Stimulated activated memory B cell treated with anti-CD40 and anti-IgM and Interleukin-4, amounts not matched to agents 10 μg/mL and 1 μg/mL and 100 μg/mL, for 72 hours (primary cell): ENCODE measurements at places on chromosomes 4 and X.

GRCh38 chrX:83416273-83416672 lies 91.8 kb upstream of the POU3F4 start:
- ATAC-seq: no peak

- ATAC-seq: no peak
These were observed 74.4 kb downstream of the ARHGEF38 start for GRCh38 chr4:105626846-105627245.

- ATAC-seq: no peak
These were observed 130.1 kb upstream of the TECRL start for GRCh38 chr4:64539234-64539849.

DNA sequence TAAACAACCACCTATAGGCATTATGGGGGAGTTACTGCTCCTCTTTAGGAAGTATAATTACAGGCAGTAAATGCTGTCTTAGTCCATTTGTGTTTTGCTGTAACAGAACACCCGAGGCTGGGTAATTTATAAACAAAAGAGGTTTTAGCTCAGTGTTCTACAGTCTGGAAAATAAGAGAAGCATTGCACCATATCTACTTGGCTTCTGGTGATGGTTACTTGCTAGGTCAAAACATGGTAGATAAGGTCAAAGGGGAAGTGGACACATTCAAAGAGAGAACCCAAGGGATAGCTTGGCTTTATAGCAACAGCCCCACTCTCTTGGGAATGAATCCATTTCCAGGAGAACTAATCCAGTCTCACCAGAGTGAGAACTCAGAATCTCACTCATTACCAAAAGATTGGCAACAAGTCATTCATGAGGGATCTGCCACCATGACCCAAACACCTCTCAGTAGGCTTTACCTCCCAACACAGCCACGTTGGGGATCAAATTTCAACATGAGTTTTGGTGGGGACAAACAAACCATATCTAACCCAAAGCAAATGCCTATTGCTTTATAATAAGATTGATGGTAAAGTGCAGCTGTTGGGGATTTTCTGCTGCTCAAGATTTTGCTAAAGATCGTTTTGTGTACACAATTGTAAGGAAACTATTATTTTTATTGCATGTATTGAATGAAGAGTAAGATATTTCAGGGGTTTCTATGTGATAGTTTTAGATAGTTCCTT lies 32.6 kb downstream of the STAG2 start:
- no peak for ATAC-seq

- no peak for ATAC-seq
These were observed 165.3 kb upstream of the LEF1 start for GRCh38 chr4:108334031-108334430.

- no peak for ATAC-seq
These were observed 39.4 kb upstream of the DCK start for GRCh38 chr4:70954032-70954431.

DNA sequence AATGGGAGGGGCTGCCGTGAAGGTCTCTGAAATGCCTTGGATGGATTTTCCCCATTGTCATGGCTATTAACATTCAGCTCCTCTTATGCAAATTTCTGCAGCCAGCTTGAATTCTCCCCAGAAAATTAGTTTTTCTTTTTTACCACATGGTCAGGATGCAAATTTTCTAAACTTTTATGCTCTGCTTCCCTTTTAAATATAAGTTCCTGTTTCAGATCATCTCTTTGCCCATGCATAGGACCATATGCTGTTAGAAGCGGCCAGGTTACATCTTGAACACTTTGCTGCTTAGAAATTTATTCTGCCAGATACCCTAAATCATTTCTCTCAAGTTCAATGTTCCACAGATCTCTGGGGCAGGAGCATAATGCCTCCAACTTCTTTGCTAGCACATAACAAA lies 13.8 kb upstream of the CLDN34 start:
- ATAC-seq: no peak

DNA sequence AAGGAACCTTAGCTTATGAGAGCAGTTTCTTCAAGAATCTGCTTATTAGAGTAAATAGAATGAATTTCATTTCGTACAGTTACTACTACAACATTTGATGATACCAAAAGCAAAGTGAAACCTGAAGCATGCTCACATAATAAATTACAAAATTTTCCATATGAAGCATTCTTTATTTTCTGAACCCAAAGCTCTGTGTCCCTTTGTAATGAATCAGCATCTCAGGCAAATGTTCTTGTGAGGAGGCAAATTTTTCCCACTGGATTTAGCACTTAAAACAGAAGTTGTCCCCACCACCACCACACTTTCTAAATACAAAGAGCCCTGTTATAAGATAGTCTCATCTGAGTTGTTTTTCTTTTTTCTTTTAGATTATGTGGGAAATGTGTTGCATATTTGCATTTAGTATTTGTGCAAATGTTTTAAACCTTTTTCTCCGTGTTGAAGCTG lies 70.7 kb upstream of the NFKB1 start:
- ATAC-seq: no peak

DNA sequence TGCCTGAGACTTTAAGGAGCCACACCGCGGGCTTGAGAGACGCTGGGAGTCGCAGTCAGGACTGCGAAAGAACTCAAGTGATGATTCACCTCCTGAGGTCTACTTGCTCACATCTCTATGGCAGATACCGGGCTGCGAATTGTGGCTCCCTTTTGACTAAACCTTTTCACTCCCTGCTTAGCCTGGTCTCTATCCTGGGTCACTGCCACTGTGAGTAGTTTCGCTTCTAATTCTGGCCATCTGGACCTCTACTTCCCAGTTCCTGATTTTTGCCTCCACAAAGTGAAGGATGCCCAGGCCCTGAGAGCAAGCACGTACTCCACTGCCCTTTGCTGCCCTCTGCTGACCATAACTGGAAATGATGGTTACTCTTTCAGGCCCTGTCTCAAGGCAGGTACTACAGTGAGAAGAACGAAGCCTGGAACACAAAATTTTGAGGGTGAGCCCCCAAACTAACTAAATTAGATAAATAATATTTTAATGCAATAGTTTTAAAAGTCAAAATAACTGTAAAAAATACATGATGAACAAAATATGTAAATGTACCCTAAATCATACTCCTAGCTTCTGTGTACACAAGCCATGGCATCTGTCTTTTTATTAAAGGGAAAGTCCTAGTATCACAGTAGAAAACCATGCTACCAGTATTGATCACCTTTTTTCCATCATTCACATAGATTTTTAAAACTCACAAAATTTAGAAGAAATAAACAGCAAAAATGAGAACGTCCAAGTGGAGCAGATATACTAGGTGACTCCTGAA lies 16.7 kb downstream of the MAD2L1 start:
- ATAC-seq: peak; percentile 87

DNA sequence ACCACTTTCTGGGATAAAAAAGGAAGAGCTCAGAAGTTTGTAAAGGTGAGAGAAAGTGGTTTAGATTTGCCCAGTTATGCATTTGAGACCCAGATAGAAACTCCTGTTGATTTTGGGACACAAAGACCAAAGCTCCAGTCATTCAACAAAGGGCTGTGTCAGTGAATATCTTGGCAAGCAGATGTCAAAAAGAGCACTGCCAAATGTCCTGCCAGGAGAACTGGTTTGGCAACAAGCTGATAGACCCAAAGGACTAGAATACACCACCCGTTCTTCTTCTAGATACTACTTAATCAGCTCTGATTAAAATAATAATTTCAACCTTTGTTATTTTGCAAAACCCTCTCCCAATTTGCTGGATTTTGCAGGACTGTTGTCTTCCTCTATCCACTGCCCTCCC lies 121.4 kb downstream of the NHS start:
- ATAC-seq: no peak

DNA sequence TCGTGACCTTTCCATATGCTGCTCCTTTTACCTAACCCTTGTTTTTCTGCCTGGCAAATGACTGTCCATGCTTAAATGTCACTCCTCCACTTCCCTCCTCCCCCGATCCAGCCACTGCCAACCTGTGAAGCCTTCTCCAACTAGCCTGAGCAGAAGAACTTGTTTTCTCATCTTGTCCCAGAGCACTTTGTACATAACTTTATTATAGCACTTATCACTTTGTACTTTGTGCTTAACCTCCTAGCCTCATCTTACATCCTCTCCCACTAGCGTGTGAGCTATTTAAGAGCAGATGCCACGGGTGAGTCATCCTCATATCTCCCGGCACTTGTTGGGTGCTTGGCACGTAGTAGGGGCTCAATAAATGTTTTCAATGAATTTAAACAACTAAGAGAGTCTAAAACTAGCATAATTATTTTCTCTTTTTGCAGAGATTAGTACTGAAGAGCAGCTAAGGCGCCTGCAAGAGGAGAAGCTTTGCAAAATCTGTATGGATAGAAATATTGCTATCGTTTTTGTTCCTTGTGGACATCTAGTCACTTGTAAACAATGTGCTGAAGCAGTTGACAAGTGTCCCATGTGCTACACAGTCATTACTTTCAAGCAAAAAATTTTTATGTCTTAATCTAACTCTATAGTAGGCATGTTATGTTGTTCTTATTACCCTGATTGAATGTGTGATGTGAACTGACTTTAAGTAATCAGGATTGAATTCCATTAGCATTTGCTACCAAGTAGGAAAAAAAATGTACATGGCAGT lies 46.9 kb downstream of the XIAP start:
- no peak for ATAC-seq

DNA sequence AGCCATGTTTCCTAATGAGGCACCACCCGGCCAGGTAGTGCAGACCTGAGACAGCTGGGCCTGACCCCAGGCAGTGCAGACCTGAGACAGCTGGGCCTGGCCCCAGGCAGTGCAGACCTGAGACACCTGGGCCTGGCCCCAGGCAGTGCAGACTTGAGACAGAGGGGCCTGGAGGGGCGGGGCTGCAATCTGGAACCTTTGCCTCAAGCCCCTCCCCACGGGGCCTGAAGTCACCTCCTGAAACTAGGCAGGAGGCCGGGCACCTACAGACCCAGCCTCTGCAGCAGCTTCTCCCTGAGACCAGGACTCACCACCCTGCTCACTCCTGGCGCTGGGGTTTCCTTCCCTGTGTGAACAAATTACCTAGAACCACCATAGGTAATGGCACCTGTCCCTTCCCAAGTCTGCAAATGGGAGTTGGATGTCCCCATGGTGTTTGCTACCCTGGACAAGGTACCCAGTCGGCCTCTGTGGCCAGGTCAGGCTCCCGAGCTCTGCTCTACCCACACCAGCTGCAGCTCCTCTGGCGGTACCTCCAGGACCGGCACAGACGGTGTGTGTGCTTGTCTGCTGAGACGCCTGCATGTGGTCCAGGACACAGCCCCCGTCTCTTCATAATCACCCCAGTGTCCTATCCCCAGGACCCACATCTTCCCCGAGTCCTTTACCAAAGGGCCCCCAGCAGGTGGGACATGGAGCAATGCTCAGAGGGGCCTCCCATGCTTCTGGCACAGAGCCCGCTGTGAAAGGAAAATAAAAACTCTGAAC lies 53.1 kb upstream of the C4orf50 start:
- ATAC-seq: no peak

DNA sequence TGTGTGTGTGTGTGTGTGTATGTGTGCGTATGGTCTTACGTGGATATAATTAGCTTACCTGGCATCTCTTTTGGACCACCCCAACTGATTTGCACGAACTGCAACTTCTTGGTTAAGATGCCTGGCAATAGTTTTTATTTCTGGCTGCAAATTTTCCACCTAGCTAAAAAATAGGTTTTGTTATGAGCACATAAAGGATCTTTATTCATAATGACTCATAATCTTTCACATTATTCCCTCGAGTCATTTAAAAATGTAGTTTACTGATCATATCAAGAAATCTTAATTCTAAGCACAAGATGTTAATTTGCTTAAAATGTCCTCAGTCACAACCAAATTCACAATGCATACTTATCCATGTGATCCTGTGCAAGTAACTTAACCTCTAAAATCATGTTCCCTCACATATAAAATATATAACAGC lies 1.5 kb downstream of the COX18 start:
- no peak for ATAC-seq

DNA sequence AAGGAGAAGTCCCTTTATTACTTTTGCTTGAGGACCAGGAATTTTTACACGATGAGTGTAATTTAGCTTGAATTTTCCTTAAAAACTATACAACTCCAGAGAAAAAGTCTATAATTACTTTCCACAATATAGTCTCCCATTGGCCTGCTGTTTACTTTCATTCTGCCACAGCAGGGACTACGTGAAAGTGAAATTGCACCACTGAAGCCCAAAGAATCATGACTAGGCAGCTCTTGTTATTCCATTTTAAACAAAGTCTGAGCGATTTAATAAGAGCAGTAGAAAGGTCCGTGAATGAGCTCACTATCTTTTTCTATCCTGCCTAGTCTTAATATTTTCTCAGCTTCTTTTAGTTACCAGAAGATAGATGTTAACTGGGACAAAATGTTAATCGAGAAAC lies 68.6 kb downstream of the ADGRG4 start:
- no peak for ATAC-seq

GRCh38 chr4:125642645-125643044 lies 327.9 kb downstream of the FAT4 start:
- ATAC-seq: no peak

- no peak for ATAC-seq
These were observed 52.7 kb downstream of the MSX1 start for GRCh38 chr4:4912155-4912554.

DNA sequence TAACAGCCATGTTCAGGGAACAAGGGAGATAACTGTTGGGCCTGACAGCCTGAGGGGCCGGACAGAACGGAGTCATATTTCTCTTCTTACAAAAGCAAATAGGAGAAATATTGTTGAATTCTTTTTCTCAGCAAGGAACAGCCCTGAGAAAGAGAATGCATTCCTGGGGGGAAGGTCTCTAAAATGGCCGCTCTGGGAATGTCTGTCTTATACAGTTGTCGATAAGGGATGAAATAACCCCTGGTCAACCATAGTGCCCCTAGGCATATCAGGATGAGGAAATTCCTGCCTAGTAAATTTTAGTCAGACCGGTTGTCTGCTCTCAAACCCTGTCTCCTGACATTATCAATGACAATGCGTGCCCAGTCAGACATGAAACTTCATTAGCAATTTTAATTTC lies 1925.5 kb downstream of the PCDH7 start:
- ATAC-seq: no peak

GRCh38 chr4:177232473-177232872 lies 77.2 kb upstream of the NEIL3 start:
- ATAC-seq: no peak

- no peak for ATAC-seq
These were observed 44.9 kb downstream of the GATB start for GRCh38 chr4:151715881-151716280.

- no peak for ATAC-seq
These were observed 582.7 kb upstream of the AADAT start for GRCh38 chr4:170672381-170672965.

DNA sequence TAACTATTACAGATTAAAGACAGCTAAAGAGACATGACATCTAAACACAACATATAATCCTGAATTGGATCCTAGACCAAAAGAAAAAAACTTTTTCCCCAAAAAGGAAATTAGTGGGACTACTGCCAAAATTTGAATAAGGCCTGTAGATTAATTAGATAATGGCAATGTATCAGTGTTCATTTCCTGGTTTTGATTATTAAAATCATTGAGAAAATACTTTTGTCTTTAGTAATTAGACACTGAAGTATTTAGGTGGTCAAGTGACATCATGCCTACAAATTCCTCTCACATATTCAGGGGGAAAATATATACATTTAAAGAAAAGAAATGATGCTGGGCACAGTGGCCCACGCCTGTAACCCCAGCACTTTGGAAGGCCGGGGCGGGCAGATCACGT lies 10.4 kb upstream of the USO1 start:
- no peak for ATAC-seq

- no peak for ATAC-seq
These were observed 240.7 kb upstream of the TRAM1L1 start for GRCh38 chr4:117326091-117326490.

GRCh38 chr4:32499171-32499570 lies 1779.0 kb downstream of the PCDH7 start:
- ATAC-seq: no peak
